ENCODE measurements at places on chromosomes 2 and 18. TPM values are rescaled to one million over a fixed set of nuclear protein-coding genes. Genes with fewer than 3 reads are reported as not detected.

The DSG2 gene
- total RNA-seq, result 34.2 TPM

The ARMC9 gene
- 37.1 TPM for total RNA-seq

The NHEJ1 gene
- total RNA-seq, result 14.3 TPM

GRCh38 chr2:241505781-241506201 lies 2.6 kb downstream of the STK25 start:
- H3K36me3 ChIP-seq, result peaks cover 8% of the 10 kb centered on the region
- no peak overlapping the region for H3K27ac ChIP-seq
- DNase-seq, result no peak
- peaks cover 26% of the 10 kb centered on the region for H3K4me1 ChIP-seq

DNA sequence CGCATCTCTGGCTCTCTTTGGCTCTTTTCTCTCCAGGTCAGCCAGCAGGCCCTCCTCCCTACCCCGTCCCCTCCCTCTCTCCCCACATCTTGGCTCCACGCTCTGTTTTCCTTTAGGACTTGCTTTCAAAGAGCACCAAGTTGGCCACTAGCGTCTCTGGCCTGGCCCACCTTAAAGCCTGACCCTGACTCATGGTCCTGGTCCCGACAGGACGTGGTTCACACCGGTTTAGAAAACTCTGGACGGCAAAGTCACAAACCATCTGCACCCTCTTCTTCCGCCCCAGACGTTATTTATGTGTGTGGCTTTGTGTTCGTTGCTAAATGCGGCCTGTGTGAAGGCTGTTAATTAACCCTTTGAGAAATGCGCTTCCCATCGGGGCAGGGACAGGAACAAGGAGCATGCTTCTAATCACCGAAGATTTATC lies 169.0 kb upstream of the HAAO start:
- no peak for DNase-seq
- H3K4me3 ChIP-seq, result no peak overlapping the region
- no peaks in the 10 kb centered on the region for H3K27me3 ChIP-seq
- H3K36me3 ChIP-seq, result no peaks in the 10 kb centered on the region

DNA sequence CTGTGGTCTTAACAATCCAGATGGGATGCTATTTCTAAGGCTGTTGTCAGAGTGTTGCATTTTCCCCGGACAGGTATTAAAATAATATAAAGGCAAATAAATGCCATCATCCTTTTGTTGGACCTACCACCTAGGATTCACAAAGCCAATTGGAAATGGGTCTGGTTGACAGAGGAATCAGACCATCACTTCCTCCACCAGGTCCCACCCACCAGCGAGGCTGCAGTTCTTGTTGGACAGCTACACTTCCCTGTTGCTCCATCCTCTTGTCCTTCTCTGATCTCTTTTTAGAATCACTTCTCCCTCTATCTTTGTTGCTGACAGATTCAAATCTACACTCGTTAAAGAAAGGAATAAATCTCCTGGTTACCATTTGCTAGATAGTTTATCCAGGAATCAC lies 1.1 kb downstream of the TMEM169 start:
- H3K36me3 ChIP-seq, result no peaks in the 10 kb centered on the region
- DNase-seq, result no peak
- H3K4me1 ChIP-seq, result peaks cover 16% of the 10 kb centered on the region
- H3K27ac ChIP-seq, result no peak overlapping the region
- H3K4me3 ChIP-seq, result no peak overlapping the region

- no peaks in the 10 kb centered on the region for H3K36me3 ChIP-seq
- no peaks in the 10 kb centered on the region for H3K27me3 ChIP-seq
- H3K4me1 ChIP-seq, result no peaks in the 10 kb centered on the region
- H3K4me3 ChIP-seq, result no peak overlapping the region
- no peak overlapping the region for H3K27ac ChIP-seq
These were observed 45.3 kb downstream of the EDAR start for GRCh38 chr2:108943751-108944150.
